Fibroblast of skin of scalp (primary cell): ENCODE measurements at places on chromosomes 5 and 9.

- no peak for DNase-seq
Measured at GRCh38 chr9:94134629-94135028, 50.4 kb downstream of the PTPDC1 start.

GRCh38 chr5:31990081-31990650 is 184.0 kb downstream of the GOLPH3 start:
- peak; percentile 38 for DNase-seq

DNA sequence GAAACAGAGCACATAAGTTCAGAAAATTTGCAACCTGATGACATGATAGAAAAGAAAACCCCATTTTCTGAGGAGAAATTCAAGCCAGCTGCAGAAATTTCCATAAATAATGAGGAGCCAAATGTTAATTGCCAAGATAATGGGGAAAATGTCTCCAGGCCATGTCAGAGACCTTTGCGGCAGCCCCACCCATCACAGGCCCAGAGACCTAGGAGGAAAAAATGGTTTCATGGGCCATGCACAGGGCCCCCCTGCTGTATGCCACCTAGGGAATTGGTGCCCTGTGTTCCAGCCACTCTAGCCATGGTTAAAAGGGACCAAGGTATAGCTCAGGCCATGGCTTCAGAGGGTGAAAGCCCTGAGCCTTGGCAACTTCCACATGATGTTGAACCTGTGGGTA is 118.1 kb downstream of the NR2F1-AS1 start:
- no peak for DNase-seq

GRCh38 chr5:140362875-140363630 is 3.1 kb downstream of the SLC4A9 start:
- peak; percentile 54 for DNase-seq

GRCh38 chr5:23675456-23675855 is 168.0 kb downstream of the PRDM9 start:
- DNase-seq: no peak

- peak; percentile 20 for DNase-seq
Measured at GRCh38 chr9:38311382-38312270, 80.9 kb upstream of the ALDH1B1 start.

DNA sequence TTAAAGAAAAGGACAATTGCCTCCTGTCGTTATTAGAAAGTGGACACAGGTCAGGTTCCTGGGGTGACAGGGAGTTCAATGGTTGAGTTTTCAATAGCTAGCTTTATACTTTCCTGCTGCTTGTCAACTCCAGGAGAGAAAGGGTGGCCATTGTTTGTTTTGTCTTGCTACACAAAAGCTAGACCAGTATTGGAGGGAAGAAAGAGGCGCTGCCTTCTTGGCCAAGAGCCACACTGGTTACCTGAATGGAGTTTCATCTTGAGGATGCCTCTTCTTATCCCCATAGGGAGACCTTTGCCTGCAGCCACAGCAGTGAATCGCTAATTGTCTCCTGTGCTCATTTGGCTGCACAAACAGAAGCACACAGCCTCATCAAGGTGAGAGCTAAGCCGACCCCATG is 279.4 kb upstream of the GRIA1 start:
- DNase-seq: no peak

DNA sequence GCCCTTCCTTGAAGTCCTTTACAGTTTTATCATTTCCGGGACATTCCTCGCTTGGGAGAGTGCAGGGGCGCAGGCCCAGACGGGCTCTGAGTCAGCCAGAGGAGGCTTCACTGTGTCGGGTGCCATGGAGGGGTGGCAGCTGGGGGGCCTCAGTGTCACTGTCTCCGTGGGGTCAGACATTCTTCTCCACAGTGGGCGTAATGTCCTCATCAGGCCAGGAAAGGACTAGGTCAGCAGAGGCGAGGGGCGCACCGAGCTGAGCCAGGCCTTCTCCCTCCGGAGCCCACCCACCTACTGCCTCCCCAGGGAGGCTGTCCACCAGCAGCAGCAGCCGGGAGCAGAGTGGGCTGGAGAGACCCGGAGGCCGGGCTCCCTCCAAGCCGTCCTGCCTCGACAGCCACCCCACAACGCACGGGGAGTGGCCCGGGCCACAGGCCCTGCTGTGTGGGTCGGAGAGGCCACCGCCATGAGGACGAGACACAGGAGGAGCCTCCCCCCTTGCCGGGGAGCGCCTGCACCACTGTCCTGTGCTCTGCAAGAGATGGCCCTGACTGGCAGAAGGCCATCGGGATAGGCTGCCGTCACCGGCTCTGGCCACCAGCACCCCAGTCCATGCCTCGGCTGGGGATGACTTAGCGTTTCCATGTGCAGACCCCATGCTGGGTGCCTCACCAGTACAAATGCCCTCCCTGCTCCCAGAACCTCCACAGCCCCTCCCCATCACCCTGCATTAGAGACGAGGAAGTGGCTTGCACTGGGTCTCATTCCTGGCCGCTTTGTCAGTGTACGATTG is 26.5 kb downstream of the SARDH start:
- peak; percentile 73 for DNase-seq

DNA sequence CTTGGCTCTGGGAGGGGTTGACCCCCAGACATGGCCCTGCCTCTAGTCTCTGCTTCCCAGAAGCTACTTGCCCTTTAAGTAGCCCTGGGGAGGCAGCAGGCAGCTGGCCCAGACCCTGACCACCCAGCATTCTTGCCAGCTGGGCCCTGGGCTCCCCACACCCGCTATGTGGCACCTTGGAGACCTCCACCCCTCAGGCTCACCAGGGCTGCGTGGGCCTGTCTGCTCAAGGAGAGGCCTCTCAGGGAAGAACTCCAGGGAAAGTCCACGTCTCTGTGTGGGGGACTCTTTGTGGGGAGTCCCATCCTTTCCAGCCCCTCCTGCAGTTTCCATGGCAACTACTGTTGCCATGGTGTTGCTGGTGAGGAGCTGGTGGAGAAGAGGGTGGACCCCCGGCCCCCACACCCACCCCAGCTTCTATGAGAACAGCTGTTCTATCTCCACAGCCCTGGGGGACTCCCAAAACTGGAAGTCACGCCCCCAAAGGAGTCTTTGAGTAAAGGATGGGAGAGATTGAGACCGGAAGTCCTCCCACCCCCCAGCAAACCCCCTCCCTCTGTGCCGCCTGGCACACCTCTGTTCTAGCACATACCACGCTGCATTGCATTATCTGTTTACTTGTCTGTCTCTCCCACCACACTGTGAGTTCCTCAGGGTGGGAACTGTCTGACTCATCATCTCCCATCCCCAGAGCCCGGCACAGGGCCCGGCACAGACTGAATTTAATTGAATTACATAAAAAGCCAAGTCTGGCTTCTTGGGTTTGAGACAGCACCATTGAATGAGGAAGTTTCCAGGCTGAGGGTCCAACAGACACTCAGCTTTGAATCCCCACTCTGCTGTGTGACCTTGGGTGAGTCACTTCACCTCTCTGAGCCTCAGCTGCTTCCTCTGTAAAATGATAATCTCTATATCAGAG is 12.6 kb downstream of the DNM1 start:
- peak; percentile 92 for DNase-seq

GRCh38 chr5:33969572-33970452 is 14.7 kb downstream of the SLC45A2 start:
- DNase-seq: peak; percentile 72

DNA sequence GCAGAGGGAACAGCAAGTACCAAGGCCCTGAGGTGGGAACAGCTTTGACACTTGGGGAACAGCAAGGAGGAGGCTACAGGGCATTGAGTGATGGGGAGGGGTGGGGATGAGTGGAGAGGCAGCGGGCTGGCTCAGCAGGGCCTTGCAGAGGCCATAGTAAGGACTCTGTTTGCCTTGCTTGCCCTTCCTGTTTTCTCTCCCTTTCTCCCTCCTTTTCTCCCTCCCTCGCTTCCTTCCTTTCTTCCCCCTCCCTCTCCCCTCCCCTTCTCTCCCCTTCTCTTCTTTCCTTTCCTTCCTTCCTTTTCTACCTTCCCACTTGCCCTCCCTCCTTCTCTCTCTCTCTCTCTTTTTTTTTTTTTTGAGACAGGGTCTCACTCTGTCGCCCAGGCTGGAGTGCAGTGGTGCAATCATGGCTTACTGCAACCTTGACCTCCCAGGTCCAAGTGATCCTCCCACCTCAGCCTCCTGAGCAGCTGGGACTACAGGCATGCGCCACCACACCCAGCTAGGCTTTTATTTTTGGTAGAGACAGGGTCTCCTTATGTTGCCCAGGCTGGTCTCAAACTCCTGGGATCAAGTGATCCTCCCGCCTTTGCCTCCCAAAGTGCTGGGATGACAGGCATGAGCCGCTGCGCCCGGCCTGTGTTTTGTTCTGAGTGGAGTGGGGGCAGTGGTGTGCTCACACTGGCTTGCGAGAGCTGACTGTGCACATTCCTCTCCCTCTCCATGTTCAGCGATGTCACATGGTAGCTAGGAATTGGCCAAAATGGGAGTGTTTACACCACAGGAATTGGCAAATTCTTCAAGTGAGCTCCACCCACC is 17.1 kb downstream of the IER5L start:
- DNase-seq: peak; percentile 76

DNA sequence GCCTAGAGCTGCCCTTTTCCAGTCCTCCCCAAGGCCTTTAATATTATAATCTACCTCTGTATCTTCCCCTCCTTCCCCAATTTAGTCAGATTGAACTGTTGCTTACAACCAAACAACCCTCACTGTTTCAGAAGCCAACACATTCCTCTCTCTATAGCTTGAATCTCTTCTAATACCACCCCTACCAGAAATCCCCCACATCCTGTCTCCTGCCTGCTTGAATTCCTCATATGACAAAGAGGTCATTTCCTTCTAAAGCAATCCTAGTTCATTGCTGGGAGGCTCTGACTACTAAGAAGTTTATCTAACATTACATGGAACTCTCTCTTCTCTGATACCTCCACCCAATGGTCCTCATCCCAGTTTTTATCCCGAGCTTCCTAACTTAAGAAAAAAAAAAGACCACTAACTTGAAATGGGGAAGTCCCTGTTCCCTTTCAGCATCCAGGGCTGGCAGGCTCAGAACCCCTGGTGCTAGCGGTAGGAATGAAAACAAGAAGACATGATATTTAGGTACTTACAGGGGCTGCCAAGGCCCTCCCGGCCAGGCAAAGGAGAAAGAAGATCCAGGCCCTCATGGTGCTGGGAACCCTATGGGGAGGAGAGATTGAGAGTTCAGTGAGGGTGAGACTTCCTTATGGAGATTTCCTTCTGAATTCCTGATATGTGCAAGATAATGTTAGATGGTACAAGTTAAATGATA is 11.0 kb downstream of the SPARC start:
- peak; percentile 63 for DNase-seq

DNA sequence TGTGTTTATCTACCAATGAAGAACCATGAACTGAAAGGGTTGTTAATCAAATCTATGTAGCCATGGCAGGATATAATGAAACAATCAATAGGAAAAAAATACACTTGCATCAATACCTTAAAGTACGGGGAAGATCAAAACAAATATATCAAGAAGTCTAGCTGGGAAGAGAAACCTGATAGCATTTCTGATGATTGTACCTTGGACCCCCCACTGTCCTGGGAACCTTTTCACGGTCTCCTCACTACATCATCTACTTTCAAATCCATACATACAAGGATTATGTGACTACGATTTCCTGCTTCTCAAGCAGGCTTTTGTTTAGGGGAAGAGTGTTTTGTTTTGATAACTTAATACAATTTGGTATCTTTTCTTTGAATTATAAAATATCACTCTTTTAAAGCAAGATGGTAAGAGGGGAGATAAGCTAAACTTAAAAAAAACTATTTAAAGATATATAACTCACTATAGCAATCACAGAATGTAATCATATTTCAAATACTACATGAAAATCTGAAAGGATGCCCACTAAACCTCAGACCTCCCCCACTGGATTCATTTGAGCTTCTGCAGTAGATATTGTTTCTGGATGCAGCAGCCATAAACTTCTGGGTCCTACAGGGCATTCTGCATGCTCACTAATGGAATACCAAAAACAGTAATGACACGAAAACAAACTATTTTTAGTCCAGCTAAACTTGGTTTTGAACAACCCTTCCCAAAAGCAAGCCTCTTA is 8.0 kb downstream of the EBF1 start:
- DNase-seq: no peak

DNA sequence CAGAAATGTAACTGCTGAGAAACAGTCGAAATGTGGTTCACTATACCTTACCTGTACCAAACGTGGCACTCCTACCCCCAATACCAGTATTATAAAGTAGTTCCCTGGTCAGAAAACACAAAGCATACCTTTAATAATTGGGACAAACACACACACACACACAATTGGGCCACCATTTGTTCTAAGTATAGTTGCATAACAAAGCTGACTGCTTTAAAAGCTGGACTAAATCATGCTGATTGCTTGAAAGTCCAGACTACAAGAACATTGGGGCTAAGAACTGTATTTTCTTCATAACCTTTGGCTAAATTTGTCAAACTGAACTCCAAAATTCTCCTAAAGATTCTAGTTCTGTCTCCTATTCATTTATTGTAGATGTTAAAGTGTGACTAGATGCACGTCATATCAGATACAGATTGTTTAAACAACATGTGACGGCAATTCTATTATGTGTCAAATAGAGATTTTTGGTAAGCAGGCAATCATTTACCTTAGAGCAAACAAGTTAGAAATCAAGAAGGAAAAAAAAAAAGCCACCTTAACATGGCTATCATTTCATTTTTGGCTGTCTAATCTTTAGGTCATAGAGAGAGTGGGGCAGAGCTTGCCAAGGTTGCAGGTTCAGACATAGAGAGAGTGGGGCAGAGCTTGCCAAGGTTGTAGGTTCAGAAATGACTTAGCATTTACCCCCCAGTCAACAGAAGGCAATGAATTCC is 265.1 kb downstream of the ARL15 start:
- no peak for DNase-seq

- DNase-seq: no peak
Measured at GRCh38 chr5:154544646-154545045, 66.6 kb upstream of the HAND1 start.

GRCh38 chr9:78685471-78685870 is 388.5 kb downstream of the PSAT1 start:
- no peak for DNase-seq

GRCh38 chr9:36665921-36666431 is 93.3 kb downstream of the MELK start:
- peak; percentile 12 for DNase-seq

DNA sequence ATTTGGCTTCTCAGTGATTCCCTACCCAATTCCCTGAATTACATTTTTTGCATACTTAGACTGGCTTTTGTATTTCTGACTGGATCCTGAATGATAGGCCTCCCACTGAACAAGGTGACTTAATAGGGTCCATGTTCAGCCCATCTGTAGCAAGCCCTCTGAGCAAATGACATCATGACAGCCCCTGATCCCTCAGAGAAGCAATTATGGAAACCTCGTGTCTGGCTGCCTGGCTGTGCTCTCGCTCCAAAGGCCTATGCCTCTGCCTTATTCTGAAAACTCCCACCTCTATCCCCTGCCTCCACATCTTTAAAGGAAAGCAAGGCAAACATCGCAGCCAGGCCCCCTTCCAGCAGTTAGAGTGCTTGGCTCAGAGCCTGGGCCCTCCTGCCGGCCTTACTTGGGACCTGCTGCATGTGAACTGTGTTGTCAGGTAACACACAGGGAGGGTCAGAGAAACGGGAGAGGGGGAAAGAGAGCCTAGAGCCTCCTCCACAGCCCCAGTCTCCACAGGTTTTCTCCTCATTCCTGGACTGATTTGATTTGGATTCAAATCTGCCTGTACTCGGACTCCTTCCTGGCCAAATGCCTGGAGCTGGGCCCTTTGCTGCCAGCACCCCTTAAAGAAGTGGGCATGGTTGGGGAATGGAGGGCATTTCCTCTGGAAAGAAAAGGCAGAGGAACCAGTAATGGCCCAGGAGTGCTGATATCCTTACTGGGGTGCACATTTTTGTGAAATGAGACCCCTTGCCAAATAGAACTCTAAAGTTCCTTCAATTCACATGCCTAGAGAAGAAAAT is 3.8 kb downstream of the DCANP1 start:
- peak; percentile 42 for DNase-seq
